ENCODE measurements at places on chromosomes 11 and 22. TPM values are rescaled to one million over a fixed set of nuclear protein-coding genes. Genes with fewer than 3 reads are reported as not detected.

Gene DNAJB13
- polyA plus RNA-seq, result 0.10 TPM

Gene RAC2
- 72.3 TPM for polyA plus RNA-seq

Gene KCNQ1OT1
- 0.11 TPM for polyA plus RNA-seq

Gene NNMT
- polyA plus RNA-seq, result 79.7 TPM

DNA sequence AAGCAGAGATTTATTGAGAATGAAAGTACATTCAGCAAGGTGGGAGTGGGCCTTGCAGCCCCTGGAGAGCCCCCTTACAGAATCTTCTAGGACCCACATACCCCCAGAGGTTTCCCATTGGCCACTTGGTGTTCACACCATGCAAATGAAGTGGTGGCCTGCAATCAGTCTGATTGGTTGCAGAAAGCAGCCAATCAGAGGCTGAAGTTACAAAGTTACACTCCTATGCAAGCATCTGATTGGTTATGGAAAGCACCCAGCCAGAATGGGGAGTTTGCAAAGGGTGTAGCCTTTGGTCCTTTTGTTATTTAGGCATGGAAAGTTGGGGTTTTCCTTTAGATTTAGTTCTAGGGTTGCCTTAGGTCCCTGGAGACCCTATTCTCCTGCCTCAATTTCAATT, 34.9 kb downstream of the UVRAG start:
- DNase-seq, result no peak

- DNase-seq, result no peak
Observed at GRCh38 chr22:29147331-29147899, 58.3 kb upstream of the EMID1 start.

DNA sequence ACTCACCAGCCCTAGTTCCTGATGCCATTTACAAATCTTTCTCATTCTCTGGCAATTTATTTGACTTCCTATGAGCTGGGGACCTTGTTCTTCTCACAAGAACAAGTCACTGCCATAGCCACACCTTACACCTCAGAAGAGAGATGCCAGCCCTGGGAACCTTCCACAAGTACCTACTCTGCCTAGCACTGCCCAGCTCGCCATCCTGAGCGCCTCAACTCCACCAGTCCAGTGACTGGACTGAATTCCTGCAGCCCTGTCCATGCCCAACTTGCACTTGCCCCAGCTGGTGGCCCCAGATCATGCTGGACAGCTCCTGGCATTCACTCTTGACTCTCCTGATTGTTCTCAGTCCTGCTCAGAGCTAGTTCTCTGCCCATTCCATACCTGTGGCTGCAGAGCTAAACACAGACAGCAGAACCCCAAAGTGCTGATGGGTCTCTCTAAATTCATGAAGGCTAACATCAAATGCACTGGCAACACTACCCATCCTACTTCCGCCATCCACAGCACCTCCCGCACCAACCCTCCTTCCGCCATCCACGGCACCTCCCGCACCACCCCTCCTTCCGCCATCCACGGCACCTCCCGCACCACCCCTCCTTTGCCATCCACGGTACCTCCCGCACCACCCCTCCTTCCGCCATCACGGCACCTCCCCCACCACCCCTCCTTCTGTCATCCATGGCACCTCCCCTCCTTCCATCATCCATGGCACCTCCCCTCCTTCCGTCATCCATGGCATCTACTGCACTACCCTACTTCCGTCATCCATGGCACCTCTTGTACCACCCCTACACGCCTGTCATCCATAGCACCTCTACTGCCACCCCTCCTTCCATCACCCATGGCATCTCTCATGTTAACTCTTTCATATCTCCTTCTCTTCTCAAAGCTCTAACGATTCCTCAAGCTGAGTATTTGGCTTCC, 23.6 kb upstream of the SLC25A1 start:
- DNase-seq, result no peak

DNA sequence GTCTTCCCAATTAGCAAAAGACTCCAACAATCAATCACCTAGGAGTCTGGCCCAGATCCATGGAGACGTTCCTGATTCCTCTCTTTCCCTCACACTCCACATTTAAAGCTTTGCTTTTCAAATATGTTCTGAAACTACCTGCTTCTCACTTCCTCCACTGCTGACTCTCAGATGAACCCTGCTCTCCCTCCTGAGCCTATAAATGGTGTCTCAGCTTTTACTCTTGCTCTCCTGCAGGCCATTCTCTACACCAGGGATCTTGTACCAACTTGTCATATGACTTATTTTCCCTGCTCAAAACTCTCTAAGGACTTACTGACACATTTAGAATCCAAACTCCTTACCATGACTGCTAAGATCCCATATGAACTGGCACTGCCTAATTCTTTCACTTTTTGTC, 138.4 kb upstream of the DDI1 start:
- no peak for DNase-seq

GRCh38 chr11:48116437-48117228, 100.0 kb upstream of the OR4B1 start:
- DNase-seq, result no peak

DNA sequence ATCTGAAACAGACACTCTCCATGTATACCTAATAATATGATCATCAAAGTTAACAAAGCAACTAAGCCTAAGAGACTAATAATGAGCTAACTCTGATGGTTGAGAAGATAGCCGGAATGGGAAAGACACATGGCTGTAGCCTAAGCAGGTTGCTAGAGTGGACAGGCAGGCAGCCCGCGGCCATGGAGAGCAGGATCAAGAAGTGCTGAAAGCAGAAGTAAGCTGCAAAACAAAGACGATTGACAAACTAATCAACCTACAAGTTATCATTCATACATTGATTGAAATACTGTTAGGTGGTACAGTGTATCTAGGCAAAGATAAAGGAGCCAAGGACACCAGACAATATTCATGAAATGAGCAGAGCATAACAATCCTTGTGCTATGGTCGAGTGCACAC, 29.3 kb downstream of the SLN start:
- no peak for DNase-seq

- no peak for DNase-seq
Observed at GRCh38 chr11:125093502-125093901, 17.9 kb downstream of the TMEM218 start.

DNA sequence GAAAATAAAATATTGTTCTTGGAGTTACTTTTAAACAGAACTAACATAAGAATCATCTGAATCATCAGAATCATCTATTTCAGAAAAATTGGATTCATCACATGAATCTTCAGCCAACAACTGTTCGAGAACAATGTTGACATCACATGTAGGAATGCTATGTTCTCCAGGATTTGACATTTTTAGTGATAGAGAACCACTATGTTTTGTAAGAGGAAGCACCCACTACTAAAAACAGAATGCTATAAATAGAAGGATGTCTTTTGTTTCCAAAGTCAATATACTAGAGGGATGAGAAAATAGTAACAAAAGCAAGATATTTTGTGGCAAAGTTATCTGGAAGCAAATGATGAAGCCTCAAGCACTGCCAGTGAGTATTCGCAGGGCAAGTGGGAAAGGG, 263.4 kb upstream of the DDI1 start:
- peak; percentile 83 for DNase-seq
